ENCODE measurements at places on chromosomes 13 and 19.

DNA sequence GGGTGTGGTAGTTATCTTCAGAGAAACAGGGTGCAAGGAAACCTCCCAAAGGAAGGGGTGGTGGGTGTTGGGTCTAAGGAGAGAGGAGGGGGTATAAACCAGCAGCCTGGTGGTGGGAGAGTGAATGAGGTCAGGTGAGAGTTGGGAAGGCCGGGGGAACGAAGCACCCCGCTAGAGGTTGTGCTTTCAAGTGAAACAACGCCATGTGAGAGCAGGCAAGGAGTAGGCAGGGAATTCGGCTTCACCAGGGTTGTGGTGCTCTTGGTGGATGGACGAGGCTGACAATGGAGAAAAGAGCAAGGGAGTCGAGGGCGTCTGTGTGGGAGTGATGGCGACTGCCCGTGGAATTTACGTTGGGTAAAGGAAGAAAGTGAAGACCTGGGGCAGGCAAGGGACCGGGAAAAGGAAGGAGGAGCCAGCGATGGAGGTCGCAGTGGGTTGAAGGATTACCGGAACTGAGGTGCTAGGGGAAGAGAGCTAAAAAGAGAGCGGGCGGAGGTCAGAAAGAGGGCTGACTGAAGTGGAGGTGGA is 2.1 kb upstream of the MLNR start:
- DNase-seq = no peak

DNA sequence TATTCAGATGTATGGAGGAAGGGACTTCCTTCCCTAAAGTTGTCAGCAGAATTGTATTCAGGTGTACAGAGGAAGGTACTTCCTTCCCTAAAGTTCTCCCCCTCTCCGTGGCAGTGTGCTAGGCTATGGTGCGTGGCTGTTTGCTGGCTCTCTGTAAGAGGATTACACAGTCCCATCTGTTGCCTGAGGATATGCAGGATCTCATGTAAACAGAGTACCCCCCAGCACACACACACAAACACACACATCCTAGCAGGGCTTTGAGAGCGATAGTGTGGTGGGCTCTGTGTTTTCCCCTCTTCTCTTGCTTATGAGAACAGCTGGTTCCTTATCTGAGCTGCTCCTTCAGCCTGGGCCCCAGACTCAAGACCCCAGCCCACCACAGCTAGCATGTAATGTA is 10.3 kb downstream of the NEK5 start:
- no peak for DNase-seq

GRCh38 chr19:38036707-38037611 is 130.0 kb downstream of the SIPA1L3 start:
- no peak for DNase-seq

GRCh38 chr19:13301627-13302334 is 151.6 kb downstream of the IER2 start:
- DNase-seq = no peak
